ENCODE measurements at places on chromosomes 2 and 18. TPM values are rescaled to one million over a fixed set of nuclear protein-coding genes. Genes with fewer than 3 reads are reported as not detected.

The ST8SIA5 gene
- total RNA-seq: 5.5 TPM

The IL1RN gene
- total RNA-seq: not detected

The TPRKB gene
- 58.3 TPM for total RNA-seq

The ABCG5 gene
- total RNA-seq: not detected

The ADAM23 gene
- total RNA-seq: 1.8 TPM

The TANC1 gene
- 9.9 TPM for total RNA-seq

The IL18R1 gene
- 1.0 TPM for total RNA-seq

The PIEZO2 gene
- total RNA-seq: 0.18 TPM

The NEU2 gene
- total RNA-seq: not detected

The FEV gene
- not detected for total RNA-seq

The GAREM1 gene
- total RNA-seq: 21.9 TPM

The ERICH2 gene
- total RNA-seq: not detected

The TMEM87B gene
- 2.6 TPM for total RNA-seq

The CAMKMT gene
- total RNA-seq: 9.5 TPM

The LRATD1 gene
- 0.33 TPM for total RNA-seq

The TDRD15 gene
- total RNA-seq: 0.68 TPM

The RNF181 gene
- 207 TPM for total RNA-seq

The CAPN10 gene
- 12.2 TPM for total RNA-seq

The ZAP70 gene
- total RNA-seq: not detected

The ANKRD23 gene
- 813 TPM for total RNA-seq

The GPR155 gene
- total RNA-seq: 7.1 TPM

The PCBP1 gene
- 178 TPM for total RNA-seq

The IAH1 gene
- total RNA-seq: 39.1 TPM

The G6PC2 gene
- total RNA-seq: not detected

The LIMS1 gene
- total RNA-seq: 147 TPM

The C2orf15 gene
- total RNA-seq: not detected

The SCYGR4 gene
- total RNA-seq: not detected
